ENCODE measurements at places on chromosomes 3 and 15.

GRCh38 chr3:196541684-196542445 lies 26.5 kb downstream of the WDR53 start:
- no peak for DNase-seq

- peak; percentile 68 for DNase-seq
These were observed 195.4 kb downstream of the OPA1 start for GRCh38 chr3:193788189-193788991.

DNA sequence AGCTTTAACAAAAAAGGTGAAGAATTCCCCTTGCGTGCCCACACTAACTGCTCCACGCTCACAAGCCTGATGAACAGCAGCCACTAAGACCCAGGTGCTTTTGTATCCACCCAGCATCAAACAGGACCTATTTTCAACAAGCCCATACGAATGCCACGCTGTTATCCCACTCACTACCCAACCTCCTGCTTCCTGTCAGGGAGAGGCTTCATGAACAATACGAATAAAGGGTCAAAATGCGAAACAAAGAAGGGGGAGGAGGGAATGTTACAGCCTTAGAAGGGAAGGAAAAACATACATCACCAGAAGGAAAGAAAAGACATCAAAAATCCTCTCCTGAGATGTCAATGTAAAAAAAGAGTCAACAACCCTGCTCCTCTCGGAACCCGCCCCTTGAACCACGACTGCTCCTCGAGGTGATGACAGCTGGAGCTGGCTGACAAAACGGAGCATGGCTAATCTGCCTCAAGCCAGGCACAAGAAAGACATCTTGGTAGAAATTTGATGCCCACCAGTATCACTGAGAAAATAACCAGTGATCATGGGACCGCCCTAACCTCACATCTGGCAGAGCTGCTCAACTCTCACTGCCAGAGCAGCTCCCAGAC lies 9.7 kb downstream of the ERC2 start:
- DNase-seq: no peak

- DNase-seq: no peak
These were observed 192.5 kb downstream of the SHOX2 start for GRCh38 chr3:157913741-157914150.

GRCh38 chr3:12886106-12886679 lies 44.8 kb upstream of the RPL32 start:
- DNase-seq: no peak

DNA sequence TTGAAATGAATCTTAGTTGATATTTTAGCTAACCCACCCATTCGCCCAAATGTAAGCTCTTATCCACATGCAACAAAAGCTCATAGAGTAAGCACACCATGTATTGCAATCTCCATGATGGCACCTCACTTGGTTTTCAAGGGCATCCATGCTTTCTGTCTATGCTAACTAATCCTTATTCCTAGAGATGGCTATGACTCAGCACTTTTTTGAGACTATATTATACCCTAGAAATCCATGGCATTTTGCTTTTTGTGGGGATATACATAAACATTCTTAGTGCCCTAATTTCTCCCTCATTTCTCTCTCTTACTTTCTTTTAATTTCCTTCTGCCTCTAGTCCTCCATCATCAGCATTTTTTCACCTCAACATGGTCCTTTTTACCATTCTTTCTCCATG lies 168.5 kb upstream of the STT3B start:
- DNase-seq: no peak

GRCh38 chr3:37673401-37673800 lies 188.3 kb upstream of the CTDSPL start:
- DNase-seq: no peak

DNA sequence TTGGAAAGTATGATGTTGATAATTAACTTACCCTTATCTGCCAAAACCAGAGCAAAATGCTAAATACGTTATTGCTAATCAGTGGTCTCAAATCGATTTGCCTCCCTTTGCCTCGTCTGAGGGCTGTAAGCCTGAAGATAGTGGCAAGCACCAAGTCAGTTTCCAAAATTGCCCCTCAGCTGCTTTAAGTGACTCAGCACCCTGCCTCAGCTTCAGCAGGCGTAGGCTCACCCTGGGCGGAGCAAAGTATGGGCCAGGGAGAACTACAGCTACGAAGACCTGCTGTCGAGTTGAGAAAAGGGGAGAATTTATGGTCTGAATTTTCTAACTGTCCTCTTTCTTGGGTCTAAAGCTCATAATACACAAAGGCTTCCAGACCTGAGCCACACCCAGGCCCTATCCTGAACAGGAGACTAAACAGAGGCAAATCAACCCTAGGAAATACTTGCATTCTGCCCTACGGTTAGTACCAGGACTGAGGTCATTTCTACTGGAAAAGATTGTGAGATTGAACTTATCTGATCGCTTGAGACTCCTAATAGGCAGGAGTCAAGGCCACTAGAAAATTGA lies 59.7 kb downstream of the DCUN1D1 start:
- no peak for DNase-seq

- DNase-seq: no peak
These were observed 49.3 kb downstream of the HHLA2 start for GRCh38 chr3:108345492-108346205.

GRCh38 chr3:84836961-84837360 lies 121.8 kb upstream of the CADM2 start:
- no peak for DNase-seq

- no peak for DNase-seq
These were observed 184.5 kb upstream of the TSC22D2 start for GRCh38 chr3:150223558-150223957.

GRCh38 chr15:61155741-61156700 lies 73.1 kb downstream of the RORA start:
- DNase-seq: no peak

DNA sequence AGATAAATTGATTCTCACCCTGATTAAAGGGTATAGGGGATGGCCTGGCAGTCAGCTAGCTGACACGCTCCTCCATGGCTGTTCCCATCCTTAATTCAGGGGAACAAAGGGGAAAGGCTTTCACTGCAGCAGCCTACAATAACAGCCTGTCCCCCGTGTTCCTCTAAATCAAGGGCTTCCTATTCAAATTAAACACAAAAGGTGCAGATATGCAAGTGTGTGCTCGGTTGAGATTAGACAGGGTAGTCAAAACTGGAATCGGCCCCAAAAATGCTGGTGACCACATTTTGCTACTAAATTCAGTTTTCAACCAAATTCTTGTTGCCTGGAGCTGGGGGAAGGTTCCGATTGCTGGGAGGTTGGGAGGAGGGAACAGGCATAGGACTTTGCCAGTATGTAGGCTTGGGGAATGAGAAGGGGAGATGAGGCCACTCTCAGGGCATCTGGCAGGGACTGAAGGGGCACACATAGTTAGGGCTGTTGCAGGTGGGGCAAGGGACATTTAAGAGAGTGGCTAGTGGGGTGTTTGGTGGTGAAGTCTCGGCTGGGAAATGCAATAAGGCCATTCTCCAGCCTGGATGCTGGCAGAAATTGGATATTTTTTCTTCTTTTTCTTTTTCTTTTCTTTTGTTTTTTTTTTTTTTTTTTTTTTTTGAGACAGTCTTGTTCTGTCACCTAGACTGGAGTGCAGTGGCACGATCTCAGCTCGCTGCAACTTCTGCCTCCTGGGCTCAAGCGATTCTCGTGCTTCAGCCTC lies 32.9 kb upstream of the CTSH start:
- no peak for DNase-seq

DNA sequence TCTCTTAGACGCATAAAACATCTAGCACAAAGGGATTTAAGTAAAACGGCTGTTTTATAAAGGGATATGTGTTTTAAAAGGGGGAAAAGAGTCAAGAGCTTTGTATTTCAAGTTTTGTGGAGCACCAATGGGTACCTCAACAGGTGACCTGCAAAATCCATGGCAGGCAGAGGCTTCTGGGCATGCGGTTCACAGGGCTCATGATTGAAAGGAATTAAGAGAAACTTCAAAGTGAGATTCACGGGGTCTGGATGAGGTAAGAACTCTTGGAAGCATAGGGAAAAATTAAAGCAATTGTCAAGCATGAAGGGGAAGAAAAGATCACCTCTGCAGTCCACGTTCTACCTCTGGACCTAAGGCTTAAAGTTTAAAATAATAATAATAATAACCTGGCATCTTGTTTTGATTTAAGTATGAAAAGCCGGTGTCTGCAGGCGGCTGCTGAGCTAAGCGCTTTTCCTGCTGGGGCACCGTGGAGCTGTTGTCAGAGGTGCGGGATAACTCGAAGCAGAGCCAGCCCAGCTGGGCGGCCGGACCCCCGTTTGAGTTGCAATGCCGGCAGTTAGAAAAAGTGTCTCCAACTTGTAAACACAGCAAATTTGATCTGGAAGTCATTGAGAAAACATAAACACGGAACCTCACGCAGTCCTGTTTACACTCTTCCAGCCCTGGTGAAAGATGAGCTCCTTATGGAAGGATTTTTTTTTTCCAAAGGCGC lies 40.5 kb downstream of the HES1 start:
- peak; percentile 47 for DNase-seq

DNA sequence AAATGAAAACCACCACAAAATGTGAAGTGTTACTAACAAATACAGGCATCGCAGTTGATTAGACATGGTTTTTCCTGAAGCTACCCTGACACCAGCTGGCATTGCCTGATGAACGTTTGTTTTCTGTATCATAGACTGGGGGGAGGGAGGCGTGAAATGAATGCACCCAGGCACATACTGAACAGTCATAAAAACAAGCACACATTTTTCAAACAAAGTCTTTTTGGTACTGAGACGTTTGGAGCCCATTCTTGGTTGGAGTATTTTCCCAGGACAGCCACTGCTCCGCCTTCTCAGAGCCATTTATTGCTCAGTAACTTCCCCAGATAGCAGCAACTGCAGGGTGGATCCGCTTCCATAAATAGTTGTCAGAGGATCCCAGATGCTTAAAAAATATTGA lies 52.4 kb downstream of the KLF13 start:
- no peak for DNase-seq

- DNase-seq: no peak
These were observed 235.4 kb upstream of the RGMA start for GRCh38 chr15:93324186-93324975.

- no peak for DNase-seq
These were observed 9.2 kb downstream of the PLEKHO2 start for GRCh38 chr15:64850778-64851502.

DNA sequence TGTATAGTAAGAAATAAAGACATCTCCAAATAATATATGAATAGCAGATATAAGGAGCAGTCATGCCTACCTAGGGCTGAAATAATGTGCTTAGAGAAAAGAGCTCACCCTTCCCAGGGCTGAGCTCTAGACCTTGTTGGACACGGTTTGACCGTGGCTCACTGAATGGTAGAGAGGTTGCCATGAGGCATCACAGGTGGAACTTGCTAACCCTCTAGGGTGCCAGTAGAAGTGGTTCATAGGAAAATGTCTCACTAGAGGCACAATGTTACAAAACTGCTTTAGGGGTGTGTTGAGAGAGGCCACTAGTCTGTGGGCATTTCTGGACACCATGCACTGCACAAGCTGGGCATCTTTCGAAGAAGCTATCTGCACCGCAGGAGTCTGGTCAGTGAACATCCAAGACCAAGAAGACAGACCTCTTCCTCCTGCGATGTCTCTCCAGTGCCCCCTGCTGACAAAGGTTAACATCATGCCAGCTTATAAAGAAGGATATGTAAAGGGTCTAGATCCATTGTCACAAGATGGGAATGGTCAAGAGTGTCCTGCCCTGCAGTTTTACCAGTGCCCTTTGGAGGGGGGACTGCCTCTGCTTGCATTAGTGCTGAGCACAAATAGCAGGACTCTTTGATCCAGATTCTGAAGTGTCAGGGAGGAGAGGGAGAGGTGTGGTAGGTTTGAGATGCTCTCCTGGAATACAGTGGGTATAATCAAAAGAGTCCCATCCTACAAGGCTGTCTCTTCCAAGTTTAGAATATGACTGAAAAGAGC lies 266.8 kb downstream of the ZNF385D start:
- peak; percentile 70 for DNase-seq

DNA sequence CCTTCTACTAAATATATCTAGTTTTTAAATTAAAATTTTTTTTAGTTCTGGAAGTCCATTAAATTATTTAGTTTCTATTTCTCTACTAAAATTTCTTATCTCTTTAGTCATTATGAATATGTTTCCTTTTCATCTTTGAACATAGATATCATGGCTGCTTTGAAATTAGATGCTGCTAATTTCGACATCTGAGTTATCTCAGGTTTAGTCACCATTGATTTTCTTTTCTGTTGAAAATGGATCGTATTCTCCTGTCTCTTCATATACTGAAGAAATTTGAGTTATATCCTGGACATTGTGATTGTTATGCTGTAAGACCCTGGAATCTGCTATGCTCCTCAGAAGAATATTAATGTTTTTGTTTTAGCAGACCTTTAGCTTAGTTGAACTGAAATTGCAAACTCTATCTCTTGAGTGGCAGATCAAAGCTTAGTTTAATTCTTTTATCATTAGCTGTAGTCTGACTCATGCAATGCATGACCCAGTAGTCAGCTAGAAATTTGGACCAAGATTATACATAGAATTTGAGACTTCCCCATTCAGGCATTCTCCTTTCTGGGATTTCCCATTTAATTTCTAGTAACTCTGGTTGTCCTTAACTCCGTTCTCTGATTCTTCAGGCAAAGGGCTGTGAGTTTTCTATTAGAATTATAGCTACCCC lies 439.8 kb upstream of the IL12A start:
- DNase-seq: no peak

GRCh38 chr15:27741226-27741860 lies 357.8 kb downstream of the OCA2 start:
- no peak for DNase-seq

DNA sequence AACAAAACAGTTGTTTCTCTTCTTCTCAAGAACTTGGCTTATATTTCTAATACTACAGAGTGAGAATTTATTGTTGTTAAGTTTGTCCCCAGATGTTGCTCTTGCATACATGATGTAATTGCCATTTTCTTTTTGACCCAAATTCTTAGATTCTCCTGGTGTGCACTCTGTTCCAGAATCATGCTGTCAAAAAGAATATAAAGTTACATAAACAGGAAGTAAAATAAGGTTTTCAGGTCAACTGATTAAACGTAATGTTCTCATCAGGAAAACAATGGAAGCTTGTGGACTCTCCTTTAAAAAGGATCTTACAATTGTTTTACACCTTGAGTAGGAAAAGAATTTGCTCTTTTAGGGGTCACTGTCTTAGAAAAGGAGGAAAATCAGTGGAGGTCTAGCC lies 121.8 kb downstream of the ADAM10 start:
- DNase-seq: no peak

- no peak for DNase-seq
These were observed 577.7 kb downstream of the MECOM start for GRCh38 chr3:169085827-169086226.

All from nephron progenitor cell (in vitro differentiated cells).